ENCODE measurements at places on chromosomes 11 and 22.

- no peak for DNase-seq
Observed at GRCh38 chr11:17894929-17895658, 117.8 kb downstream of the SERGEF start.

DNA sequence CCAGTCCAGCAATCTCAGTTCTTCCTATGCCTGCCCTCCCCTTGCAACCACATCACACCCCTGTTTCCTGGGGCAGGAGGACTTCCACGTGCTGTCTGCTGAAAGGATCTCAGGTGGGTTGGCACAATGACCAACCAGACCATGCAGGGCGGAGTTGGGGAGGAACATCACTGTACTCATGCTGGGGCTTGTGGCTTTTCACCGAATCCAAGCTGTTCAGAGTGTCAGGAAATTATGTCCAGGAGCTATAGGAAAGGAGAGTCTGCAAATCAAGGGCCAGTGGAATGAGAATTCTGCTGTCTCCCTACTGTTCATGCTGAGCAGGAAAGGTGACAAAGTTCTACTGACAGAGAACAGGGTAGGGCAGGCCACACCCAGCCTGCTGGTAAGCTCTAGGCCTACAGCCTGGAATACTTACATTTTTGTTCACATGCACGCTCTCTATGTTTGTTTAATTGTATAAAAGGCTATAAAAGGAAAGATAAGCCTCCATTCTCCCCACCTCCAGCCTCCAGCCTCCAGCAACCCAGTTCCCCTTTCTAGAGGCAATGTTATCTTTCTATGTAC is 1.7 kb upstream of the PLAAT2 start:
- no peak for DNase-seq

- no peak for DNase-seq
Observed at GRCh38 chr11:17413414-17414316, 25.2 kb upstream of the KCNJ11 start.

DNA sequence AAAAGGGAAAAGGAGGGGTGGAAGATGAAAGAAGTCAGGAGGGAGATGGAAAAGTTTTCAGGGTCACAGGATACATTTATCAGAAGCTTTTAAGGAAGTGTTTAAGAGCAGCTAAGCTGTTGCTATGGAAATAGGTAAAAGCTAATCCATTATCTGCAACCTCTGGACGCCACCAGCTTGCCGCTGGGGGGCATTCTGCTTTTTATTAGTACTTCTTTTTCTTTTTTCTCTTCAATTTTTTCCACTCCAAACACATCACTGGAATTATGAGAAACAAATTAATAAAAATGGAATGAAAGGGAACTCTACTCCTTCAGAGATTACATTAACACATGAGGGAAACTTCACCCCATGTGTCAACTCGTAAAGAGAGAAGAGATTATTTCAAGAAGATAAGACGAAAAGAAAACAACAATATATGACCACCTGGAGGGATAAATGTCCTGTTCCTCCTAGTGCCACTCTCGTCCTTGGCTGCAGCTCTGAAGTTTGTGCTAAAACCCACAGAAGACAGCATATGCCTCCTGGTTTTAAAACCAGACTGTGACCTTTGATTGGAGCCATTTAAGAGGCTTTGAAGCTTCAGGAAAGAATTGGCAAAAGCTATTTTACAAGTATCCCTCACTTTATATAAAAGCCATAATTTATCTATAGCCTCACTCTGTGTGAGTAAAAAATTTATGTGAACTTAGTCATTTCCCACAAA is 972.8 kb downstream of the OPCML start:
- DNase-seq, result no peak

- no peak for DNase-seq
Observed at GRCh38 chr11:66958956-66959274, 732 bp upstream of the PC start.

DNA sequence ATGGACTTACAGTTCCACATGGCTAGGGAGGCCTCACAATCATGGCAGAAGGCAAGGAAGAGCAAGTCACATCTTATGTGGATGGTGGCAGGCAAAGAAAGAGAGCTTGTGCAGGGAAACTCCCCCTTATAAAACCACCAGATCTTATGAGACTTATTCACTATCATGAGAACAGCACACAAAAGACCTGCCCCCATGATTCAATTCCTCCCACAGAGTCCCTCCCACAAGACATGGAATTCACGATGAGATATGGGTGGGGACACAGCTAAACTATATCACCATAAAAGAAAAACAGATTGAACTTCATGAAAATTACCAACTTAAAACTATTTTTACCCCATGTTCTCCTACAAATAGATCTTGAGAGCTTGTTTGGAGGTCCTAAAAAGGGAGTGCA is 19.6 kb downstream of the ENTHD1 start:
- no peak for DNase-seq

DNA sequence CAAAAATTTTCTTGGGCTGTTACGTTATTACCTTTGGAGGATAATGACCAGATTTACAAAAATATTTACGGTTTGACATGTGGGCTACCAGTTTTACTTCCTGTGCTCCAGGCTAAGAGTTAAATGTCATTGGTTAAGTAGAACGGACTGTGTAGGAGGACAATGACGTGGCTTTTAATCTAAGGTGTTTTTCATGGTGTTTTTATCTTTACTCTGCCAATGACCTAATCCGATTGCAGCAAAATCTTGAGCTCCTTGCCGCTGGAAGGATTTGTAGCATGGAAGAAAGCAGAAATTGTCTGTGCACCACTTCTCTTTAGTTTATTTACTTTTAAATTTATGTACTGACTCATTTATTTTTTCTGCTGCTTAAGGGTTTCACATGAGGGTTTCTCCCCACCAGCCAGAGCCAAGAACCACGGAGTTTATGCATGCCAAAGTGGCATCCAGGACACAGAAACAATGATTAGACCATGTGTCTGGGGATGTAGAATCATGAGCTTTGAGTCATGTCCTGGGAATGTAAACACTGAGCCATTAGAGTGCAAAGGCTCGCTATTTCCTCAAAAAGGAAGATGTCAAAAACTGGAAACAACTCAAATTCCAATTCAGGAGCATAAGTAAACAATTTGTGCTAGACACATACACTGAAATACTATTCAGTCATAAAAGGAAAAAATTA is 1.9 kb upstream of the CARD16 start:
- peak; percentile 99 for DNase-seq

DNA sequence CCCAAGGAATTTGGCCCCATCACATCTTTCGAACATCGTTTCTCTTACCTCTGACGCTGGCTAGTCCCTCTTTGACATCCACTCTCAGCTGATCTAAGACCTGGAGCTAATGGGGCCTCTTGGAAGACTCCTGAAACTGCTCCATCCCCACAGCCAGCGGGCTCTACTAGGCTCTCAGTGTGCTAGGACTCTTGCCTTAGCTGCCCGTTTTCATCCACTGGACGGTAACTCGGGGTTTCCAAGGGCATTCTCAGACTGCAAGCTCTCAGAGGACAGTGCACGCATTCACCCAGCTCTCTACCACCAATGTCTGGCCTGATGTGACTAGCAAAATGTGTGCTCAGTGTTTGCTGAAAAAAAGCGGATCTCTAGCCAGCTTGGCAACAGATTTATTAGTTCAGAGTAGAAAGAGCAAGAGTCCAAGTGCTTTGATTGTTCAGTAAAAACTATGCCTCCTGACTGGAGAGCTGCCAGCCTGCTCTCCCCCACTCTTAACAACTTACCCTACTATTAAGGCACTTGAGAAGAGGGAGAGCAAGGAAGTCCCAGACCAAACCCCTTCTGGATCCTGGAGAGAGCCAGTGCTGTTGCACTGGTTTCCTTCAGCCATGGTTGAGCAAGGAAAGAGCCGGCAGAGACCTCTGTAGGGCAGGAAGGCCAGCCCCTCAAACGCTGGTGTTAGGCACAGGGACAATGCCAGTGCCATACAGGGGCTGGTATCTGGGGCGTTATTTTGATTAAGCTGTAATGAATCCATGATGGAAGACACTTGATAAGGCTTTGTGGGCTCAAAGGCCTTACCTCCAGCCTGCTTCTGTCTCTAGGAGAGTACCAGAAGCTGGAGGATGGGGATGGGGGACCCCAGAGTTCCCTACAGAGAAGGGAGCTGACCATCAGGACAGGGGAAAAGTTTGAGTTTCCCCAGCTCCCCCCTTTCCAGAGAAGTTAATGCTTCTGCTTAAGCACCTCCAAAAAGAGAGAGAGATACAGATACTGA is 9.2 kb downstream of the RELA start:
- no peak for DNase-seq

GRCh38 chr22:36928786-36929535 is 15.5 kb downstream of the CSF2RB start:
- no peak for DNase-seq
